ENCODE measurements at places on chromosomes 1 and 21.

GRCh38 chr1:240414237-240414636 is 197.7 kb downstream of the GREM2 start:
- no peak for DNase-seq

GRCh38 chr21:33406493-33406892 is 3.3 kb downstream of the IFNGR2 start:
- no peak for DNase-seq

DNA sequence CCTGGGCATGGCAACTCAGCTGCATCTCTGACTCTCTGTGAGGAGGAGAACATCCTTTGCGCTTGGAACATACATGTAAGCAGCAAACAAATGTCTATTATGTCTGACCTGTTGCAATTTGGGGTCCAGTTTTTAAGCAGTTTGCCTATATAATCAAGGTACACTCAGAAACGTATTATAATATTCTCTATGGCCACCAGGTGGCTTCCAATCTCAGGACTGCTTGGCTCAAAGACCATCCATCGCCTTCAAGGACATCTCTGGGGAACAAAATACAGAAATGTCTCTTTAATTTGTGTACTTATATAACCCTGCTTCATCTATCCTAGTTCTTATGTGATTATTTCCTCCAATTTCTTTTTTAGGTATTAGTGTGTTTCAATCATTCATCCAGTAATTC is 227.2 kb downstream of the OLFM3 start:
- no peak for DNase-seq

DNA sequence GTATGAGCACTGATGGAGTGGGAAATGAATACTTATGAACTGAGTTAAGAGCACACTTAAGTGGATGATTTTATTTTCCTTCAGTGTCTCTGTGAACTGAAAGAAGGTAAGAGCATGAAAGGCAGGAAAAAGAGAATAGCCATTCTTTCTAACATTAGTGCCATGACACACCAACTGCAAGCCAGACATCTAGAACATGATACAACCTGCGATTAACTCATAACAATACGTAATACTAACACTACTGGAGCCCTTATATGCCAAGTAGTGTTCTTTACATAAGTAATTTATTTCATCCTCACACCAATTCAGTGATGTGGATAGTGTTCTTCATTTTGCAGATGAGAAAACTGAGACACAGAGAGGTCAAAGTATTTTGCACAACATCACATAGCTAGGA is 56.7 kb downstream of the PRRX1 start:
- no peak for DNase-seq

DNA sequence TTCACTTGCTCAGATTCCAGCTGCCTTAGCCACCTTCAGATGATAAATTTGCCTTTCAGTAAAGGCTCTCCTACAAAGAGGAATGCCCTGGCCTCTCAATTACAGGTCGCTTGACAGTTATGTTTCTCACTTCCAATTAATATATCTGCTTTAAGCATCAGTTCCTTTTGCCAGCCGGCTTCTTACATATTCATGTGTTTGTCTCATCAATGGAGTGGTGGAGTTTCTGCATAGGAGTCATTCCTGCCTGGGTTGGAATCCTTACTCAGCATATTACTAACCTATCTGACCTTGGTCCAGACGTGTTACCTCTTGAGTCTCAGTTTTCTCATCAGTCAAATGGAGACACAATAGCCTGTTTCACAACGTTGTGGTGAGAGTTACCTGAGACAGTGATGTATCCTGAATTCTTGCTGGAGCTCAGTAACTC is 9.4 kb upstream of the SESN2 start:
- no peak for DNase-seq

Measured in substantia nigra (tissue), 51 donors.